ENCODE measurements at places on chromosomes 7 and 10.

- DNase-seq = no peak
These were observed 225.7 kb upstream of the AOAH start for GRCh38 chr7:36949711-36950600.

DNA sequence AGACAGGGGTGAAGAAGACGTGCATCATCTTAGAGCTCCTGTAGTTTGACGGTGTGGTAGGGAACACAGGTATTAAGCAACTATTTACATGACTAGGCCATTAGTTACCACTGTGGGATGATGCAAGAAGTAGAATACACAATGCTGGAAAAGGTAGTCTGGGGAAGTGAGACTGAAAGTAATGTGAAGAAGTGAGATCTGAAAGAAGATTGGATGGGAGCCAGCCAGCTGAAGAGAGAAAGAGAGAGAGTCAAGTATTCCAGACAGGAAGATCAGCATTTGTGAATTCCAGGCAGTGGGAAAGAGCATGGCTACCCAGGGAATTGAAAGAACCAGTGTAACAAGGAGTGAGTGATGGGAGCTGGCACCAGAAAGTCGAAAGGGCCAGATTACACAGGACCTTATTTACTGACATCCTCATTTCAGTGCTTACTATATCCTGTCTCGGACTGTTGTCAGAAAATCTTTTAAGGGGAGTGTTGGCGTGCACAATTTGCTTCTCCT is 4.0 kb upstream of the CFAP58 start:
- no peak for DNase-seq

DNA sequence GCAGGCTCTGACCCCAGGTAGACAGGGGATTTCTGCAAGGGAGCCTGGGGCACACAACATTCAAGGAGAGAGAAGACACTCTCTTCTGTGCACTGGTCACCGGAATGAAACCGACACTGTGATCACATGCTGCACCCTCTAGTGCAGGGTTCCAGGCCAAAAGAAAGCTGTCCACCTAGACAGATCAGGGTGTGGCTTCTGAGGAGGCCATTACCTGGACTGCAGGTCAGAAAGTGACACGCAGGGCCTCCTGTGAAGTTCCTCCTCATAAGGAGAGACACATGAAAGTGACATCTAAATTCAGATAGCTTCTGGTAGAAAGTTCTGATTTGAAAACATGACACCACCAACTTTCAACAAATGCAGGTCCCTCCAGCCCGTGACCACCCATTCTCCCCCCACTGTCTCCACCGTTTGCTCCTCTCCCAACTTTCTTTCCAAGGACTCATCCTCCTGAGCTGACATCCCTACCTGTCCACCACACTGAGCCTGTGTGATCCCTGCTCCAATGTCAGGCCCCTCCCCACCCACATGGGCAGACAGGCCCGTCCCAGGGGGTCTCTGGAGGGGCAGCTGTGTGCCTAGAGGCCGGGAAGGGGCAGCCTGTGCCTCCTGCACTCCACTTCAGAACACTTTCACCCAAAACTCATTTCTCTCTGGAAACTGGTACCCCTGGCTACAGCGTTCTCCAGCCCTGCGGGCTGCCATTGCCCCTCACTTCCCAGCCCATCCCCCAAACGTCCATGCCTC is 198.0 kb downstream of the TNS3 start:
- DNase-seq = no peak

DNA sequence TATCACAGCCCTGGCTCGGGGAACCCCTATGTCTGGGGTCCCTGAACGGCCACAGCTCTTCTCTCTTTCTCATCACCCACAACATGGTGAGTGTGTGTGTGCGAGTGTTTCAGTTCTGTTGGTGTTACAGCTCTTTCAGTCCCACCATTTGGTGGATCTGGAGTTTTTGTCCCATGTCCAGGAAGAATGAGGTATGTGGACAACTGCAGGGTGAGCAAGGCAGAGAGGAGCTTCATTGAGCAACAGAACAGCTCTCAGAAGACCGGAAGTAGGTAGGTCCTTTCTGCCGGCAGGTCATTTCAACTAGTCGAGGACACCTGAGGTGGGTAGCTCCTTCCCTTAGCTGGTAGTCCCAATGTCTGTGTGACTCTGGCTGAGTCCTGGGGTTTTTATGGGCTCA is 9.5 kb downstream of the PAX4 start:
- DNase-seq = no peak

DNA sequence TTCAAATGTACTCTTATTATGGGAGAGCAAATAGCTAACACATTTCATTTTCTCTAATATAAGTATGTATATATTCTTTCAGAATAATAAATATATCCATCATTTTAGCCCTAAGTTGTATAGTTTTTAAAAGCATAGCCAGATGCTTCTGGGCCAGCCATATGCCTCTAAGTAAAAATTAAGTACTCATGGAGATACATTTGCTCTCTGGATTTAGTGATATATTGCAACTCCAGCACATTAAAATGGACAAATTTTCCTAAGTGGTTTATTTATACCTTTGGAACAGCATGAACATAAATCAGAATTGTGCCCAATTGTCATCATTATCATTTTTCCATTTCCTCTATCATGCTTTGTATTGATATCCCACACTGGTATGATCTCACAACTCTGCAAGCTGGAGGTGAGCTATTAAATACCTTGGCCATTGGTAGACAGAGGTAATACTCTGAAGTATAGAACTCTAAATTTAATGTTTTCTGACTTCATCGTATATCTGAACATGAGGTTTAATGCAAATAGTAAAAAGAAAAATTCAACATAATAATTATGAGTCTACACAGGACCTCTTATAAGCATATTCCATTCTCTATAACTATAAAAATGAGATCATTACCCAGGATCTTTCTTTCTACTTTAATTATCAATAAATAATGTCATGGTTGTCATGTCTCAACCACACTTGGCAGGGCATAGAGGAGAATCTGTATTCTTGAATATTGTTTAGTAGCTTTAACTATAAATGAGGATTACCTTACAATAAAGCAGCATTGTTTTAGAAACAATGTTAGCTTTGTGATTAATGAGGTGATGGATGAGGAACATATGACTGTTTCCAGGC is 90.8 kb downstream of the AGMO start:
- DNase-seq = no peak

GRCh38 chr10:115845921-115846320 is 427.1 kb downstream of the GFRA1 start:
- DNase-seq = no peak

DNA sequence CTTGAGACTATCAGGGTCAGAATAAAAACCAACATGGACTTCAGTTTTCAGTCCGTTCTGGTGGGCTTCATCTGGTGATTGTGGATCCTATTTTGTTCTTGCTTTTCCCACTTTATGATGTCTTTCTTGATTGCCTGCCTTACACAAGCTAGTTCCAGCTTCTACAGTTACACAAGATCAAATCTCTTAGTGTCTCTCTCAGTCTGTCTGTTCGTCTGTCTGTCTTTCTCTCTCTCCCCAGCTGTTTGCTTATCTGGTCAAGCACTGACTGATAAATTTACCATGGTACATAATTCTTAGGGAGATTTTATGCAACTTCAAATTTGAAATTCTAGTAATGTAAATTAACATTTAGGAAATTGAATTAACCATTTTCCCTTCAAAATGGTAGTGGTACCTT is 35.8 kb downstream of the TAX1BP1 start:
- DNase-seq = no peak

GRCh38 chr10:114691442-114691941 is 33.4 kb upstream of the ABLIM1 start:
- no peak for DNase-seq

GRCh38 chr7:75985518-75986146 is 8.8 kb downstream of the TMEM120A start:
- no peak for DNase-seq

DNA sequence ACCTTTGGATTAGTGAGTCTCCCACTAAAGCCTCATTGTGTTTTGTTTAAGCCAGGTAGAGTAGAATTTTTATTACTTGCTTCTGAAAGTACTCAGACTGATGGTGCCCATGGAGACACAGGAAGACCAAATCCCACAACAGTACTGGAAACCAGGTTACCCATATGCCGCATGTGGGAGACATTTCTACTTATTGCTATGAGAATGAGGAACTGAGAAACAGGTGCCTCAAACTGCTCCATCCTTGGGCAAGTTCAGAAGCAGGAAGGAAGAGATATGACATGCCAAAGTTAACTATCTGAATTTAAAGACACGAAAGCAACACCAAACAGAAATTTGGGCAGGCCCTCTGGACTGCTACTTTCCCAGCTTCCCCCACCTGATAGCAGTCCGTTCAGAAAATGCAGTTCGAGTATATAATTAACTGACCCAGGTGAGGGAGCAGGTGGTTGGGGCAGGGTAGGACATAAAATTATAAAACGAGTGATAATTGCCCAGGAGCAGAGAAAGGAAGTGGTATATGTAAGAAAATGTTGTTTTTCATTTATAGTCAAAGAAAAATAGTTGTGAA is 382.3 kb upstream of the MTPN start:
- no peak for DNase-seq

GRCh38 chr7:156793334-156793733 is 99.6 kb downstream of the LMBR1 start:
- no peak for DNase-seq

GRCh38 chr7:81190997-81191768 is 272.3 kb upstream of the SEMA3C start:
- no peak for DNase-seq

DNA sequence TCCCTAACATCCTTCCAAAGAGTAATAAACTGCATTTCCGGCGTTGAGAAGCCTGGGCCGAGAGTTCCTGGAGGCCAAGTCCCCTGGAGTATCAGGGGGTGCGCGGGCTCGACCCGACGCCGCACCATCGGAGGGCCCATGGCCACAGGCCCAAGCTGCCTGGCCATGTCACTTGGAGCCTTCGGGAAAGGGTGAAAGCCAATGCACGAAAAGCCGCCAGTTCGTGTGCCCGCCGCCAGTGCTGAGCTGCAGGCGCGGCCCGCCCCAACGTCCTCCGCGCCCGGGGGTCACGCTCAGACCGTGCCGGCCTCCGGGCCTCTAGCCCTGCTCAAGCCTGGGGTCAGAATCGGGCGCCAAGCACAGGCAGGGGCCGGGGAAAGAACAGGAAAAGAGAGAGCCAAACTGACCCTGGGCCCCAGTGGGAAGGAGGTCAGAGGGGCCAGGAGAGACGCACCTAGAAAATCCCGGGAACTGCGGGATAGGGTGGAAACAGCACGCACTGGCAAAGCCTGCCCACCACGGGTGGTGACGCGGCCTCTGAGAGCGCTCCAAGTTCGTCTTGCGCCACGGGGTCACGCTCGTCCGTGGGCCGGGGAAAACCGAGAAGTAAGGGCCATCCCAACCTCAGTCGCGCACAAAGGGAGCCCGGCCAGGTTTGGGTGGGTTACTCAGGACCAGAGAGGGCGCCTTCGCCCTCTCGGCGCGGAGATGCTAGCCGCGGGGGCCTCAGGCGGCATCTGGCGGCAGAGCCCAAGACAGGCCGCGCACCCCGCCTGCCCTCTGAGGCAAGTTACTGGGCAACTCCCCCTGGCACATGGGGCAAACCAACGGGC is 4.2 kb upstream of the EBF3 start:
- no peak for DNase-seq

GRCh38 chr7:74398426-74398825 is 55.3 kb upstream of the GTF2IRD1 start:
- DNase-seq = no peak

DNA sequence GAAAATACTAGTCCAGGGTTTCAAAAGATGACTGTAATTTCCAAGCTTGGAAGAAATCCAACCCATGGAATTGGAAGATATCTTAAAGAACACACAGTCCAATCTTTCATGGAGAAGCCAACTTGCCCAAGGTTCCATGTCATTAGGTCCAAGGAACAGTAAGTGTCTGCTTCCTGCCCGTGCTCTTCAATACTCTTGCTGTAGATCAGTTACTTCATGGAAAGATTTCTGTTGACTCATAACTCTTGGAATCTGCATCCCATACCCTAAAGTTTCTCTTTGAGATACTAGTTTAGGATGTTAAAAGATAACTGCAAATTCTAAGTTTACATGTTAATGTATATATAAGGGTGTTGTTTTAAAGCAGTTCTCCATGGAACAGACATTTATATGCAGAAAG is 127.9 kb upstream of the SLC13A1 start:
- no peak for DNase-seq

DNA sequence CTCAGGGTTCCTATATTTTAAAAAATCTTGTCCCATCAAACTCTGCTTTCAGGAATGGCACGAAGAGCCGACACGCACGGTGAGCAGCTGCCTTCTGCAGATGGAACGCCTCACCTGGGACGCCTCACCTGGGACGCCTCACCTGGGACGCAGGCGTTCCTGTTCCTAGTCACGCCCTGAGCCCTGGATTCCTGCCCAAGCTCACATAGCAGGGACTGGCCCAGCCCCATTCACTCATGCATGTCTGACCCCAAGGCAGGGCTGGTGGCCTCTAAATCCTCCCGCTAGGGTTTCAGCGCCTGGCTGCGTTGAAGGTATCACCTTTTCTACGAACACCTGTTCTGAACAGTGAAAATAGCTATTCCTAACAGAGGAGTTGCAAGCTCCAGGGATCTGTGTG is 49.8 kb downstream of the CARD11 start:
- no peak for DNase-seq

GRCh38 chr7:43076189-43076605 is 36.2 kb upstream of the HECW1 start:
- DNase-seq = no peak

DNA sequence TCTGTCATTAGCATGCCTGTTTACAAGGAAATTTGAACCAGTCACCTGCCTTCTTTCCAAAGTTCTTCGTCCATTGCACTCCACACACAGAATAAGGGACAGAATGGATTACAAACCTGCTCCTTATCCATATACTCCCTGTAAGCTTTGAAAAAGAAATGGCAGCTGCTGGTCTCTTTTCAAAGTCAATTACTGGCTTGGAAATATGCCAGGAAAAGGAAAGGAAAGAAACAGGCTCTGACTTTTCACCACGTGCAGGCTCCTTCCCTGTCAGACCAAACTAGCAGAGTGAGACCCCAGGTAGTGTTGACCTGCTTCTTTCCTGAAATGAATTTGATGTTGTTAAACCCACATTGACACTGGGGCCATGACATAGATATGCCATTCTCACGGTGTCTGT is 84.5 kb downstream of the LHFPL3 start:
- no peak for DNase-seq

DNA sequence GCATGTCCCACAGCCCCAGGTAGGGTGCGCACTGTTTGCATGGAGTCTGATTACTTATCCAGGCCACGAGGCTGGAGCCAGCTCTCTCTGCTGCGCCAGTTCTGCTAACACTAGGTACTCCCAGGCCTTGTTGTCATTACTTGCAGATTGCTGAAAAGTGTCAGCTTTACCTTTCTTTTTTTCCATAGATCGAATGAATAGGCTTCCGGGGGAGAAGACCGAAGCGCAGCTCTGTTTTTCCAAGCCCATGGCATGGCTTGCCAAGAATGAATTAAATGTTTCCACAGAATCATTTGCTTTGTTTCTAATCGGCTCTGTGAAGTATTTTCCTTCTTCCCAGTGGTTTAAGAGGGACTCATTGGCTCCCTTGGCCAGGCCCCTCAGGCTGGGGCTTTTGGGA is 285.8 kb downstream of the BMPER start:
- DNase-seq = no peak
